Right lobe of liver (tissue), 6 donors: ENCODE measurements at places on chromosomes 5 and 9. TPM values are rescaled to one million over a fixed set of nuclear protein-coding genes. Genes with fewer than 3 reads are reported as not detected.

TMC1 gene
- not detected for total RNA-seq

- H3K4me1 ChIP-seq, result peaks cover 22% of the 10 kb centered on the region
- H3K27me3 ChIP-seq, result no peaks in the 10 kb centered on the region
- peak overlapping the region; percentile 58 for H3K4me3 ChIP-seq
Observed at GRCh38 chr5:113294311-113295110, 140.3 kb downstream of the TSSK1B start.

PCDHGC4 gene
- 10.7 TPM for total RNA-seq

MEIKIN gene
- total RNA-seq, result not detected

DNA sequence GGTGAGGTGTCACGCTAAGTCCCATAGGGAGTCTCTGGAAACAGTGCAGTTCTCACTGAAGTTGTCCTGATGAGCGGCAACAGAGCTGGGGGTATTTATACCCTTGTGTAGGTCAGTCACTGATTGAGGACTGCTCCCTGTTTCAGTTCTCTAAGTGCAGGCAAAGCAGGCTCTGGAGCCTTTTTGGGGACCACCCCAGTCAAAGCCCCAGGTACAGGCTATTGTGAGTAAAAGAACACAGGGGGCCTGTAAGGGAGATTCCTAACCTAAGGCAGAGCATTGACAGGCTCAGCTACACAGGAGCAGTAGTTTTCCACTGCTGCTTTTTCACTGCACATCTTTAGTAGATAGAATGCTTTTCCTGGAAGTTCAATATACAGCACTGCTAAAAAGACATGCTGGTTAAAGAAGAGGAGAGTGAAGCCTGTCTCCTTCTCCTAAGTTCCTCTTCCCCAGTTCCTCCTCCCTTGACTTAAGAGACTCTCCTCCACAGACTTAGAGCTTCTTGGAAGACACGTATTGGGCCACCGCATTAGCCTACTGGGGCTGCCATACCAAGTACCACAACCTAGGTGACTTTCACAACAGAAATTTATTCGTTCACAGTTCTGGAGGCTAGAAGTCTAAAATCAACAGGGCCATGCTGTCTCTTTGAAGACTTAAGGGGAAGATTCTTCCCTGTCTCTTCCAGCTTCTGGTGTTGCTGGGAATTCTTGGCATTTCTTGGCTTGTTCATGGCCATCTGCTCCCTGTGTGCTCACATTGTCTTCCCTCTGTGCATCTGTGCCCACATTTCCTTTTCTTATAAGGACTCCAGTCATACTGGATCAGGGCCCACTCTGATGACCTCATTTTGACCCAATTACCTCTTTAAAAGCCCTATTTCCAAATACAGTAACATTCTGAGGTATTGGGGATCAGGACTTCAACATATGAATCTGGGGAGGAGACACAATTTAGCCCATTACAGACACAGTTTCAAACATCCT, 221.0 kb downstream of the ESM1 start:
- H3K4me3 ChIP-seq, result no peak overlapping the region
- H3K27ac ChIP-seq, result no peak overlapping the region
- DNase-seq, result no peak
- H3K4me1 ChIP-seq, result no peaks in the 10 kb centered on the region
- H3K27me3 ChIP-seq, result no peaks in the 10 kb centered on the region

GRIA1 gene
- not detected for total RNA-seq
